ENCODE measurements at places on chromosomes 3 and 15.

DNA sequence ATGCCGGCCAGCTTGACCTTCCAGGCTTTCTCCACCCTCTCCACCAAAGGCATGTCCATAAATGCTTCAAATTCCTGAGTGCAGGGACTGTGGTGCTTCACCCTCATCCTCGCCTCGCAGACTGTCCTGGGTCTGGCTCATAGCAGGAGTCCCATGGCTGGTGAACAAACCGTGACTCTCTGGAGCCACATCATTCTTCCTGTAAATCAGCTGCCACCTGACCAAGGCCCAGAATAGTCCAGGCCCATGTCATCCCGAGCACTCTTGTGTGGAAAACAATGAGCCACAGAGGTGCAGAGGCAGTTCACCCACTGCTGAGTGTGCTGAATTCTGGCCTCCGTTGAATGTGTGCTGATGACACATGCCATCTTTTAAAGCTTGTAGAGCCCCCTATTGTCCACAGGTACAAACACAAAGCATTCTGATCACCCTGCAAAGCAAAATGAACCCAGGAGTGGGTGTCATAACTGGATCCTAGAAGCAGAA lies 68.6 kb downstream of the ABHD5 start:
- DNase-seq = no peak

DNA sequence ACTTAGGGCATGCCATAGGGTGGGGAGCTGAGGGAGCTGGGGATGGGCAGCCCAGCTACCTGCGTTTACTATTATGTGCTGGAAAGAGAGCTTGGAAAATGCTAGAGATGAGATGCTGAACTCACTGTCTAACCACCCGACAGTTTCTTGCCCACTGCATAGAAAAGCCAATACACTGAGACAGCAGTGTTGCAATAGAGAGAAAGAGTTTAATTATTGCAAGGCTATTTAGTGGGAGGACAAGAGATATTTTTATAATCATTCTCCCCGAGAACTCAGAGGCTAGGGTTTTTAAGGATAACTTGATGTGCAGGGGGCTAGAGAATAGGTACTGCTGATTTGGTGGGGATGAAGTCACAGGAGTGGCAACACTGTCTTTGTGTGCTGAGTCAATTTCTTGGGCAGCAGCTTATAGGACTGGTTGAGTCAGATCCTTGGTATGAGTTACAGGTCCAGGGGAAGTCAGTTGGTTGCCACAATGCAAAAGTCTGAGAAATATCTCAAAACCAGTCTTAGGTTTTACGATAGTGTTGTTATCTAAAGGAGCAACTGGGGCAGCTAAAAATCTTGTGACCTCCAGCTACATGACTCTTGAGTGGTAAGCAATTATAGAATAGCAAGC lies 205.9 kb downstream of the GABRG3 start:
- no peak for DNase-seq

DNA sequence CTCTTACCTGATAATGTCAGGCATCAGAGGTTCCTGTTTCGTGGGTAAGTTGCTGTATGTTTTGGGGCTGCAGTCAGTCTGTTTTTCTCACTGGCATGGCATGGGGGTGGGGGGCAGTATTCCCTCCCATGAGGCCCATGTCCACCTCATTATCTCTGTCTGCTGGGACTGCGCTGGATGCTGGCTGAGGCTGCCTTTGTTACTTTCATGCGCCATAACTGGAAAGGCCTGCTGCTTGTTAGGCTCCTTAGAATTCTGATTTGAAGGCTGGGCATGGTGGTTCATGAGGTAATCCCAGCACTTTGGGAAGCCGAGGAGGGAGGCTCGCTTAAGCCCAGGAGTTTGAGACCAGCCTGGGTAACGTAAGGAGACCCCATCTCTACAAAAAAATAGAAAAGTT lies 9.8 kb downstream of the APBA2 start:
- DNase-seq = no peak

DNA sequence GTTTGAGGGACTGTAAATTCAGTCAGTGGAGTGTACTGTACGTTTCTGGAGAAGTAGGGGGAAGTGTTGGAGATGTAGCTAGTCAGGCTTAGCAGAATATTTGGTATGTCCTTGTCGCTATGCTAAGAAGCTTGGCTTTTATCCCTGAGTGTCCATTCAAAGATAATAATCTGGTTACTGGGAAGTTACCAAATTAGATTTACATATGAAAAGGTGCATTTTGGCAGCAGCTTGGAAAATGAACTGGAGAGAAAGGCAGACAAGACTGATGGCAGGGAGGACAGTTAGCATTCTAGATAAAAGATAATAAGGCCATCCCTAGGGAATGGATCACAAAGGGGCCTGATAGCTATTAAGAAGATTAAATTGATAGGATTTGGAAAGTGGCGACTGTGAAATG lies 58.7 kb downstream of the P2RY1 start:
- no peak for DNase-seq

DNA sequence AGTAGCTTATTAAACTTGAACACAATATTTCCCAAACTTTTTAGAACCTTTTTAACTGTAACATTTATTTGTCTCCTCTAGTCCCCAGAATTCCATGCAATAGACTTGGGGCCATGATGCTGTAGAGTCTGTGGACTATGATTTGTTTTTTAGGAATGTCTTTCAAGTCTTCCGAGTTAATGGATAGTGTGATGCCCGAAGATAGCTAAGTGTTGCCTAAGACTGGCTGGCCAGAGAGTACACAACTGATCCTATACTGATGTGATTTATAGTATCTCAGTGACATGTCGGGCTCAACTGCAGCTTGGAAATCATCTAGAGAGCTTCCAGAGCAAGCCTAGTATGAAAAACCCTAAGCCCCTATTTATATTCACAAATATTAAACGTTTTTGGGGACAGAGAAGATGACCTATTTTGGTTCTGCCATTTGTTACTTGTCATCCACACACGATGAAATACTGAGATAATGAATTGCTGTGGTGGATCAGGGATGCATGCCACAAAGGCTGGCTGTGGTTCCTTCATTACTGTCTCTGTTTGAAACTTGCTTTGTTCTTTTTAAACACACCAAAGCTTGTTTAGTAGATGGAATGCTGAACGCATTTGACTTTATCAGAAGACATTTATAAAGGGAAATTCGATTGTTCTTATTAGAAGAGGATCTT lies 507.4 kb downstream of the TAFA4 start:
- DNase-seq = no peak

DNA sequence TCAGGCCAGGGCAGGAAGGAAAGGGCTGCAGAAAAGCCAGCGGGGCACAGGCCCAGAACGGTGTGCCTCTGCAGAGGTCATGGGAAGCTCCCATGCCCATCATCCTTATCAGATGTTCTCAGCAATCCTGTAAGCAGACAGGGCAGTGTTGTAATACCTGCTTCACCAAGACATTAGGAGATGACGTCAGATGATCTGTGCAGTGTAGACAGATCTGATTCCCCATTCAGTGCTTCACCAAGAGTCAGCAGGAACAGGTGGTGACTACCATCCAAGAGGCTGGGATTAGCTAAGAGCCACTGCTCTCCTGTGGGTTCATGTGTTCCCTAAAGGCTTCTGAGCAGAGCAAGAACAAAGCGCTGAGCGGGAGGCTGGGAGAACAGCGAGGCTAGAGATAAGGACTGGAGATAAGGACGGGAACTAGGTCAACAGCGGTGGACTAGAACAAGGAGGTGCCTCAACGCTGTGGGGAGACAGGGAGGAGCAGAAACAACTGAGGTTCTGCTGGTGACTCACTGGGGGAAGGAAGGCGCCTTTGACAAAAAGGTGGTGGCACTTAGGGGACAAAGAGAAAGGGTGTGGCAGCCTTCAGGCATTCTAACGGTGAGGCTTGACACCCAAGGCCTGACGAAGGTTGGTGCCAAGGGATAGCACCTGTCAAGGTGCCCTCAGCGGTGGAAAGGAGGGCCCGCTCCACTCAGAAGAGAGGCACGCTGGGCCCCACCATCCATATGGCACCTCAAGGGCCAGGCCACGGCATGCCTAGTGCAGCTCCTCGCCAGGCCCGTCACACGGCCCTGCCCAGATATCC lies 28.4 kb downstream of the CCDC12 start:
- no peak for DNase-seq

DNA sequence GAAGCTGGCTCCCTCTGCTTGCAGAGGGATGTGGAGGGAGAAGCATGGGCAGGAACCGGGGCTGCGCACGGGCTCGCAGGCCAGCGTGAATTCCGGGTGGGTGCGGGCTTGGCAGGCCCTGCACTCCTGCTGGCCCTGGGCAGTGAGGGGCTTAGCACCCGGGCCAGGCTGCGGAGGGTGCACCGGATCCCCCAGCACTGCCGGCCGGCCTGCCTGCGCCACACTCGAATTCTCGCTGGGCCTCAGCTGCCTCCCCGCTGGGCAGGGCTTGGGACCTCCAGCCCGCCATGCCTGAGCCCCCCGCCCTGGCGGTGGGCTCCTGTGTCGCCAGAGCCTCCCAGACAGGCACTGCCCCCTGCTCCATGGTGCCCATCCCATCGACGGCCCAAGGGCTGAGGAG lies 47.6 kb upstream of the SPATA12 start:
- DNase-seq = no peak

DNA sequence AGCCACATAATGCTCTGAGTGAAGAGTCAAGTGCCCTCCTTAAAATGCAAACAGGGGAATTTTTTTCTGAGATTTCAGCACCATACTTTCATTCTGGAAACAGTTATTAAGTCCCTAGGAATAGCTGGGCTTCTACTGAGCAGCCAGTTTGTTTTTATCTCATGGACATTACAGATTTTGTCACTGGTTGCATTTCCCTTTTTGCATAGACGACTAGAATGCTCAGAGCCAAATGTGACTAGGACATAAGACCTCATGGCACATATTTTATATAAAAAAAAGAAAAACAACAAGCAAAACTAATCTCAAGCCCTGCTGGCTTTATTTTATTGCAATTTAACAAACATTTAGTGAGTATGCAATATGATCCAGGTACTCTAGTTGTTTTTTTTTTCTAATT lies 112.7 kb upstream of the NANOGP8 start:
- DNase-seq = no peak

GRCh38 chr15:96838081-96838480 lies 507.6 kb downstream of the NR2F2 start:
- DNase-seq = no peak

GRCh38 chr3:189964623-189965332 lies 155.9 kb downstream of the P3H2 start:
- no peak for DNase-seq
